ENCODE measurements at places on chromosomes 2 and 18.

DNA sequence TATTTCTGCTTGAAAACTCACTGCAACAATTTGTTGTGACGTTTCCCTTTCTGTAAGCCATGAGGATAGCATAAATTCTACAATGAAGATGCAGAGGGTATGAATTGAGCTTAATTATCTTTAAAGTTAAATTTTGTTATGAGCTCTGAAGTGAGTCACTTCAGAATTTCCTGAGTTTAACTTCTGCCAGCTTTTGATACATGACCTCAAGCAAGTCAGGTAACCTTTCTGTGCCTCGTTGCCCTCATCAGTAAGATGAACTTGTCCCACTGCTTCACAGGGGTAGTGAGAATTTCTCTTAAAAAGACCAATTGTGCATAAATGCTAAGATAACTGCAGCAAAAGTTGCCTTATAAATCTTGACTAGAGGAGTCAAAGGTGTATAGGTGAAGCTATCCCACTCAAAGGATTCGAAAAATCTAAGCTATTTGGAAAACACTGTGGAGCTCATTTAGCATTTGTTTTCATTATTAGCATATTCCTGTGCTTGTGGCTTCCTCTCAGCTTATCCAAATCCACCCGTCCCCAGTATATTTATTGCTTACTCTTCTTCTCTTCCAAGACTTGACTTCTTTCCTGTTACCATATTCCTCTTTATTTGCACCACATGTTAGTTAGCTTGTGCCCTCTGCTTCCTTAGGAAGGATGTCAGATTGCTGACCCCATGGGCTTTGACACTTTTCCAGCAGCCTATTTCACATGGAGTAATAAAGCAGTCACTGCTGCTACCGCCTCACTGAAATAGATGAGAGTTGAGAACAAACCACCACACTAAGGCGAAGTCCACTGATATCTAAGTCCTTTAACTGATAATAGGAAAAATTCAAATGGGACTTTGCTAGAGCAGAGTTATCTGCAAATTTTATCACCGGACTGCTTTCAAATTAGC, 428.6 kb downstream of the ERBB4 start:
- DNase-seq = no peak

DNA sequence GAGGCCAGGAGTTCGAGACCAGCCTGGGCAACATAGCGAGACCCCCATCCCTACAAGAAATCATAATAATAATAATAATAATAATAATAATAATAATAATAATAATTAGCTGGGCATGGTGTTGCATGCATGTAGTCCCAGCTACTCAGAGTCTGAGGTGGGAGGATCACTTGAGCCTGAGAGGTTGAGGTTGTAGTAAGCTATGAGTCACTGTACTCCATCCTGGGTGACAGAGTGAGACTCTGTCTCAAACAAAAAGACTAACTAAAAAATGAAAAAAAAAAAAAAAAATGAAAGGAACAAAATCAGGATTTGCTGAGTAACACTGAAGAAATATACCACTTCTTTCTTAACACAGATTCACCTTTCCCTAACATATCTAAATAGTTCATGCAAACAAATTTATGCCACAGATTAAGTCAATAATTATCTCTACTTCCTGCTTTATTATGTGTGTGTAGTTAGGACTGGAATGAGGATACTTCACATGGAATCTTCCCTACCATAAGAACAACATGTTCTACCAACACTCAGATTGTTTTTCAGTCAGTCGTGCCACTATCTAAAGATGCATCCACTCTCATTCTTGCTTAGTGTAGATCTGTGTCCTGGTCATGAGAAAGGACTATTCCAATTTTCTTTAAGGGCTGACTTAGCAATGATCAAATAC, 928.7 kb downstream of the SLC4A3 start:
- DNase-seq = no peak

- DNase-seq = no peak
Observed at GRCh38 chr2:204065566-204065965, 129.0 kb downstream of the ICOS start.

GRCh38 chr18:75323821-75324585, 103.5 kb downstream of the SMIM21 start:
- DNase-seq = no peak

- no peak for DNase-seq
Observed at GRCh38 chr2:58645017-58645416, 403.9 kb upstream of the FANCL start.

GRCh38 chr2:174193737-174194136, 54.6 kb downstream of the OLA1 start:
- no peak for DNase-seq

DNA sequence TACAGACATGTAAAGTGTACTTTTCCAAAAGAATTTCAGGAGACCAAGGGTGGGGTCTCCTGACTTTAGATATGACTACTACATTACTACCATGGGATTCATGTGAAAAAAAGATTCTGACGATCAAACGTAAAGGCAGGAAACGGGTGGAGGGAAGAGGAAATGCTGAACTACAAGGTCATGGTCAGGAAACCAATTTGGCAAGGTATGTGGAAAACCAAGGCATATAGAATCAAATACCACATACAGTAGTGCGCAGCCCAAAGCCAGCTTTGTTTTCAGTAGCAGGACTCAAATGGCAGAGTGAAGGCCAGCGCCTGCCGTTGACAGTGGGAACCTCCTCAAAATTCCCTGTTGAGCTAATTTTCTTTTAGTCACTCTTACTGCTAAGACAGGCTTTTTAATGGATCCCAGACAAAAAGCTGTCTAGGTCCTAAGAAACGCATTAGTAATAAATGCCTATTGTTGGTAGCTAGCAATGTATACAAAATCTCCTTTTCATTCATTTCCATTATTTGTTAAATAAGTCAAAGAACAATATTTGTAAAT, 57.6 kb upstream of the SERTAD2 start:
- no peak for DNase-seq
